ENCODE measurements at places on chromosomes 1 and 21.

DNA sequence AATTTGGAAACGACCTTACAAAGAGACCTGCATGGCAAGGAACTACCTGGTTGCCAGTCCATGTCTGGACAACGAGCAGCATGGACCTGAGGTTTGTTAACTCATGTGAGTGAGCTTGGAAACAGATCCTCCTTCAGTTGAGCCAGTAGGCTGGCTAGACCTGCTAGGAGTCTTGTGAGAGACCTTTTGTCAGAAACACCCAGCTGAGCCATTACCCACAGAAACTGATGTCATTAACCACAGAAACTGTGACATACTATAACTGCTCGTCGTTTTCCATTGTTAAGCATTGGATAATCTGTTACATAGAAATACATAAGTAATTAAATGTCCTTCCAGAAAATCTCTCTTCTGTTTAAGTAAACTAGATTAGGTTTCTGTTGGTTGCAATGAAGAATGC, 211.1 kb upstream of the C21orf91 start:
- no peak for DNase-seq

- DNase-seq: peak; percentile 84
These were observed 60.2 kb upstream of the ID3 start for GRCh38 chr1:23619299-23620188.

- DNase-seq: no peak
These were observed 7.2 kb downstream of the KCNN3 start for GRCh38 chr1:154862907-154863306.

DNA sequence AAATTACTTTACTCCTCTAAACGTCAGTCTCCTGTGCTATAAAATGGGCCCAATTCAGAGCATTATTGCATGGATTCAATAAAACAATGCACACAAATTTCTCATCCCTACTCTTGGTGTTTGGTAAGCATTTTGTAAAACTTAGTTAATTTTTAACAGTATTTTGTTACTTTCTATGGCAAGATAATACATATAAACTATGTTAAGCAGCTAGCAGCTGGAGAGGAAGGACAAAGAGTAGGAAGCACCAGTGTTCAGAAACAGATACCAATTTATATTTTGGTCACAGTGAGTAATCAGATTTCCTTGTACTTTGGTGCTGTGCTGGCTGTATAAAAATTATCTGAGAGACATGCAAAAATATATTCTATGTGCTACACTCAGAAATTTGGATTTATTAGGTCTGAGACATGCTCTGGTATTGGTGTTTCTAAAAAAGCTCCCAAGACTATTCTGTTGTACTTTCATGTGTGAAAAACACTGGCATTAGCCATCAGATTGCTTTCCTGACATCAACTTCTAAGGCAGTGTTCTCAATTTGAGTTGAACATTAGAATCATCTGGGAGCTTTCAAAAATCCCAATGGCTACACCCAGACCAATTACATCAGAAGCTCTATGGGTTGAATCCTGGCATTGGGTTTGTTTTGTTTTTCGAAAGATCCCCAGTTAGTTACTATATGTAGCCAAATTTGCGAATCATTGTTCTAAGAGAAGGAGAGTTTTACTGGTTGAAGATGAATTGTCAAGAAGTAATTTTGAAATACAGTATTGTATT, 100.3 kb upstream of the C1orf87 start:
- no peak for DNase-seq

- DNase-seq: no peak
These were observed 232.9 kb upstream of the RUNX1 start for GRCh38 chr21:35281956-35282355.

DNA sequence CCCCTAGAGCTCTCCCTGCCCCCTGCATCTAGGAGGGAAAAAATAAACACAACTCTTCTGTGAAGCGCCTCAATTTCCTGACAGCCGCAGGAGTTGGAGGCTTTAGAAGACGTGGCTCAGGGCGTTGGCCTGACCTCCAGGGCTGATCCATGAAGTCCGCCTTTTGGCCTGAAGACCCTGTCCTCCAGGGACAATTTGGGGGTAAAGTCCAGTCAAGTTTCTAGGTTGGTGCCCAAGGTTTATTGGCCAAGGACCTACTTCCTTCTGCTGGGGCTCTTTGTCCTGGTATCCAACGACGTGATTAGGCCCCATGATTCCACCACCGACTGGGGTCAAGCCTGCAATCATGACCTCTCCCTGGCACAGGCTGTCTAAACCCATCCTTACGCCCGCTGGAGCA, 54.9 kb downstream of the PTPRF start:
- no peak for DNase-seq

GRCh38 chr1:176157995-176158394, 49.1 kb downstream of the COP1 start:
- DNase-seq: no peak

DNA sequence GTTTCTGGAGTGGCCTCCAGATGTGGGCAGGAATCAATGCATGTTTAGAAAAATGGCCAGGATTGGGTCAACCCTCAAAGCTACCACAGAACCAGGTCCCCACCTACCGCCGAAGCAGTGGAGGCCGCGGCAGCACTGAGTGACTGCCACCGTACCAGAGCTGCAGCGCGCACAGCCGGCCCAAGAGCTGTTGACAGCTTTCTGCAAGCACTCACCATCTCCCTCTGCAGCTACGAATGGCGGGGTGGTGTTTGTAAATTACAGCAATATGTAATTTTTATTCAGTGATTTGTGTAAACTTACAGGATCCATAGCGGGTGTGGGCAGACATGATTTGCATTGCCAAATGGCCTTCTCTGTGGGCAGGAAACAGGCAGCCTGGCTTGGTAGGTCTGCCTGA, 96.4 kb downstream of the CAMK2N1 start:
- no peak for DNase-seq

DNA sequence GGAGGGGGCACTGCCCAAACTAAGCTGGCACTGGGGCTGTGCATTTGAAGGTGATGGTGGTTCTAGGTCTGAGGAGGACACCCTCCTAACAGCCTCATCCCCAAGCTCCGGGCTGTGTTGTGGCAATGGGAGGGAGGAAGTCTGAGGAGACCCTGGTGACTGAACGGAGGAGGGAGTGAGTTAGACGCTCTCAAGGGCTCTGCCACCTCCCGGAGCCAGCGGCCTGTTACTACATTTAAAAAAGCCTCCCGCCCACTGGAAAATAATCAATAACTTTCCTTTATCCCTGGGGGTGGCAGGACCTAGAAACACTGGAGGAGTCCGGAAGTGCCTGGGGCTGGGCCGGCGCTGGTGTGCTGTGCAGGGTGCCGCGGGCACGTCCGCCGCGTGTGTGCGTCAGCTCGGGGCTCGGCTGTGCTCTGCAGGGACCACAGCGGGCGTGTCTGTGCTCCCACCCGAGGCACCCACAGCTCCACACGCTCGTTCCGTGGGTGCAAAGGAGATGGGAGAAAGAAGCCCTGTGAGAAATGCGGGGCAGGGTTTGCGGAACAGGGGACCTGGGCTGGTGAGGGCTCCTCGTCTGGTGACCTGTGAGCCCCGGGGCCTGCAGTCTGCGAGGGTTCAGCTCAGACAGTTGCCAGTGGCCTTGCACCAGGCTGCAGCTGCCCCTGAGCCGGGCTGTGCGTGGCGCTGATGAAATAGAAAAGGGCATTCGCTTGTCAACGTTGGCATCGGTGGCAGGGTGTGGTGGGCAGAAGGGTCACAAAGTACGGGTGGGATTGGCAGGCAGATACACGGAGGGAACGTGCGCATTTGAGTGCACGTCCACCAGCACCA, 5.3 kb downstream of the SAMD11 start:
- no peak for DNase-seq

DNA sequence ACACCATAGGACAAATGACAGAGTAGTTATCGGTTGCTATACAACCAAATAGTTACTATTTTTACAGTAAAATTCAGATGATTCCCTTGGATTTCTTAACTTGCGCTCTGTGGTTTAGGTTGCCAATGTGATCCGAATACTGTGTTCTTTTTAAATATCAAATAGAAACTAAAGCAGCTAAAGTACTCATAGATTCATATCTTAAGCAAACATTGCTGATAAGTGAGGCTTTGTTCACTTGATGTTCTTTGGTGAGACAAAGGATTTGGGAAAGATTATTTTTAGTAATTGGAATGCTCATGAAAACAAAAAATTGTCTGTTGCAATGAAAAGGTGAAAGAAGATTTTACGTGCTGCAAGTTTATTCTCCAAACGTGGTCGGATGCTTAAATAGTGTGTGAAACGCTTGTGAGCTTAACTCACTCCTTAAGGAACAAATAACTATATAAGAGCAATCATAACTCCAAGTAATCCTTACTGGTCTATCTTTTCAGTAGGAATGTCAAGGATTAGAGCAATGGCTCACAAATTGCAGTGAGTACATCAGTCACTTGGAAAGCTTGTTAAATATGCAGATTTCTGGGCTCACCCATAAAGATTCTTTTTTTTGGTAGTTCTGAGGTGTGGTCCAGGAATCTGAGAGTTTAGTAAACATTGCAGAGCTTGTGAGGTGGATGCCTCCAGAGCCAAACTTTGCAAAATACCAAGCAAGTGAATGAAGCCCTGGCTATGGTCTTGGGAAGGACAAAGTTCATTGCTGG, 31.8 kb upstream of the PDC start:
- no peak for DNase-seq
